Bone marrow (tissue), 2 donors: ENCODE measurements at places on chromosomes 6 and 20.

DNA sequence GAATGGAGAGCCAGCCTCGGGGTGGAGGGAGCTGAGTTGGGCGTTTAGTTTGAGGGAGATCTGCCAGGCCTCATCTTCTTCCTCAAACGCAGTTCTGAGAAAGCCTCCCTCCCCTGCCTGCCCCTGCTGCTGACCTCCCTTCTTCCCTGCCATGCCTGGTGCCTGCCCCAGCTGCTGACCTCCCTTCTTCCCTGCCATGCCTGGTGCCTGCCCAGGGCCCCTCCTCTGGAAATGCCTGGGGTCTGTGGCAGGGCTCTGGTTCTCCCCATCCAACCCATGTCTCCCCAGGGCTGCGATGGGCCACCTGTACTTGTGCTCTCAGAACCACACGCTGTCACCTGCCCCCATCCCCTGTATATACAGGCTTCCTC lies 114.6 kb downstream of the VEGFA start:
- DNase-seq, result no peak

GRCh38 chr6:104483225-104483834 lies 376.4 kb downstream of the HACE1 start:
- DNase-seq, result no peak

DNA sequence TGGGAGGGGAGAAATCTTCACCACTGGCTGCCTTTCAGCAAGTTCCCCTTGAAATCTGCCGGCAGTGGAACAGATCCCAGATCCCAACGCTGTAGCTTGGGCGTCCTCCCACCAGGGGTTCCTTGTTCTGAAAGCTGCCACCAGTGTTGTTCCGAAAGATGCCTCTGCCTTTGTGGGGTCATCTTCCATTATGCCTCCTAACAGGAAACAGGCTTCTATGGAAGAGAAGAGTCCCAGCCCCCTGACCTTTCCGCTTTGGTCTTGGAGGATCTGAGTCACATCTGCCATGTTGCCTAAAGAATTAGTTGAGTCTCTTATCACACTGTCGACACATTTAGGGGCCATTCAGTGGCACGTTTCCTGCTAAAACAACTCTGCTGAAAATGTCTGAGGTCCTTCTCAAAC lies 57.5 kb upstream of the NFATC2 start:
- no peak for DNase-seq

- DNase-seq, result no peak
These were observed 39.3 kb downstream of the ARID1B start for GRCh38 chr6:156816505-156816904.

DNA sequence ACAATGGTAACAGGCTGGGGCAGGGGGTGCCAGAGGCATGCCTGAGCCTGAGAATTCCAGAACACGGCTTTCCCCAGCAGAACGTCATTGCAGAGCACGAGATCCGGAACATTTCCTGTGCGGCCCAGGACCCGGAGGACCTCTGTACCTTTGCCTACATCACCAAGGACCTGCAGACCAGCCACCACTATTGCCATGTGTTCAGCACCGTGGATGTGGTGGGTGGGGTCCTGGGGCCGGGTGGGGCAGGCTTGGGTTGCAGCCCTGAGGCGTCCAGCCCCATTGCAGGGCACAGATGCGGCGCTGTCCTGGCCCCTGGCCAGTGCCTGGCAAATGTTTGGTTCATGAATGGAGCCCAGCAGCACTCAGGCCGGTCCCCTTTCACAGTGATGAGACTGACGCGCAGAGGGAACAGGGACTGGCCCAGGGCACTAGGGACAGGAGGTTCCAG lies 57.1 kb downstream of the TCP11 start:
- DNase-seq, result no peak

- no peak for DNase-seq
These were observed 198.5 kb upstream of the HEY2 start for GRCh38 chr6:125550892-125551291.

DNA sequence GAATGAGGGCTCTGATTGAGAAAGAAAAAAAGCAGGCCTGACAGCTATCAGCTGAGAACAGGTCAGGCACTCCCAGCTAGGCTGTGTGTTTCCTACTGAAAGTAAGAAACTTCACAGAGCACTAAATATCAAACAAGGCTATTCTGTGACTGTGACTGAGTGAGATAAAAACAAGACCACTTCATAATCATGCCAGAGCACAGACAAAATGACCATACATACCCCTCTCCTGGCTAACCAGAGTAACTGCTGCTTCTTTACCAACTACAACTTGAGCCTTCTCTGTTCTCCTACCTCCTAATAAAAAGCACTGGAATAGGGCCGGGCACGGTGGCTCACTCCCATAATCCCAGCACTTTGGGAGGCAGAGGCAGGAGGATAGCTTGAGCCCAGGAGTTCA lies 6.8 kb upstream of the BTN1A1 start:
- no peak for DNase-seq

DNA sequence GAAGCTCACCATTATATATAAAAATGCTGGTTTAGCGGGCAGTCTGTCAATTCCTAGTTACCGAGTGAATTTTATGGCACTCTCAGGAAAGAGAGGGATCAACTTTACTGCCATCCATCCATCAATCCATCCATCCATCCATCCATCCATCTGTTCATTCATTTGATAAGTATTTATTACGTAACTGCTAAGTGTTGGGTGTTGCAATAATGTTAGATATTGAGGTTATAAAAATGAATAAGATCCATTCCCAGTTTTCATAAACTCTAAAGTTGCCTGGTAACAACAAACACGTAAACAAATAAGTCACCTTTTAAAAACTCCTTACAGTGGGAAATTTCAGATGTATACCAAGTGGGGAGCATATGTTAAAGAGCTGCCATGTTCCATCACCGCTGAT lies 36.8 kb downstream of the SASH1 start:
- DNase-seq, result no peak

GRCh38 chr6:121223930-121224329 lies 110.3 kb downstream of the TBC1D32 start:
- DNase-seq, result no peak

GRCh38 chr6:97029552-97029951 lies 105.0 kb downstream of the KLHL32 start:
- no peak for DNase-seq

GRCh38 chr6:38495922-38496635 lies 143.7 kb downstream of the BTBD9 start:
- no peak for DNase-seq

DNA sequence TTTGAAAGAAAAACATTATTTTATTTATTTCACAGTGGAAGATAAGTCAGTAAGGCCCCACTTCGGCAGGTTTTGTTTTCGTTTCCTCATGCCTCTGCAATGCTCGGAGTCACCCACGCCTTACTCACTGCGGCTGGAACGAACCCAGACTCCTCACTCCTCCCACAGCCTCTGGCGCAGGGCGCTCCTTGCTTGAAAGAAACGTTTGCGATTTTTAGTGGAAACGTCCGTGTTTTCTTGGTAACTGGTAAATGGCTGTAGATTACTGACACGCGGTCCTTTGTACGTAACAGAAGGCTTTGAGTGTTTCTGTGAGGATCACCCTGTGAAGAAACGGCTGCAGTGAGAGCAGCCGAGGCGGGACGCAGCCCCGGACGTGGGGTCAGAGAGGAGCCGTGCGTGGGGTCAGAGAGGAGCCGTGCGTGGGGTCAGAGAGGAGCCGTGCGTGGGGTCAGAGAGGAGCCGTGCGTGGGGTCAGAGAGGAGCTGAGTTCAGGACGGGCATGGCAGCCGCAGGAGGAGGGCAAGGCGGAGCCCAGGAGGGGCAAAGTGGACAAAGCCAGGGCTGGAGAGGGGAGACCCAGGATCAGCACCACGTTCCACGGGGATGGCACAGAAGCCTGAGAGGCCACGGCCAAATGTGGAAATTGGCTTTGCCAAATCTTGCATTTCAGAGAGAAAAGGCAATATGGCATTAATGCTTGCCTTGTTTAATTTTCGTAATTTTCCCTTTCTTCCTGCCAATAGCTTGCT lies 198.6 kb upstream of the THBS2 start:
- DNase-seq, result no peak

- DNase-seq, result no peak
These were observed 29.9 kb upstream of the FAM210B start for GRCh38 chr20:56328861-56329260.

GRCh38 chr6:110619275-110619908 lies 143.0 kb upstream of the SLC22A16 start:
- no peak for DNase-seq

GRCh38 chr6:53593001-53593488 lies 48.1 kb upstream of the GCLC start:
- DNase-seq, result peak; percentile 52

GRCh38 chr6:67736816-67737215 lies 898.3 kb upstream of the ADGRB3 start:
- no peak for DNase-seq

DNA sequence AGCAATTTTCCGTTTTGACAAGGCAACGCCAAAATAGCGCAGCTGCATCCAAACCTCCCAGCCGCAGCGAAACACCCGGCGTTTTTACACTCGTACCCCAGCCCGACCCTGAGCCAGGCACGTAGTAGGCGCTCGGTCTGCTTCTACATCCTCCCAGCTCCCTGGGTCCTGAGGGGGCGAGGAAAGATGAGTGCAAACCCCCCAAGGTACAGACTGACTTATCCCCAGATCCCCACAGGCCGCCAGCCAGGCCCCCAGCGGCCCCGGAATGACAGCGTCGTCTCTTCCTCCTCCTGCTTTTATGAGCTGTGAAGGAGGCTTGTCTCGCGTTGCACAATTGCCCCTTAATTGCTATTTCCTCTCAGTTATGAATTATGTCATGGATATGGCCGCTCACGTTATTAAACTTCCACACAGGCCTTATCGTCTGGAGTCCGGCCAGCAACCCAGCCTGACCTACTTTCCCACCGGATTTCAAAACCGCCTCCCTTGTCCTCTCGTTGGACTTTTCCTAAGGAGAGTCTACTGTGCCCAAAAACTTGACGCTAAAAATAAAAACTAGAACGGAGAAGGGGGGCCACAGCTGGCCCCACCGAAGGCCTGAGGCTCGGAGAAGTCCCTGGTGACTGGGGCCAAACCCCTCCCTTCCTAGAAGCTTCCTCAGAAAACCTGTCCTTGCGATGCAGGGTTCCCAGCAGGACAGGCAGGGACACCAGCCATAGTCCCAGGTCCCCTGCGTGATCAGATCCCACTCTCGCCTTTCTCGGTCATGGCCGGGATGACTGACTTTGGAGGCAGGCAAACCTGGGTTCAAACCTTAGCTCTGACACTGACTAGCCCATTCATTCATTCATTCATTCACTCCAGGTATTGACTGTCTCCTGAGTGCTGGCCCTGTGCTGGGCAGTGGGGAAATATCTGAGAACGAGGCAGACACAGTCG lies 130.9 kb upstream of the PTPN1 start:
- no peak for DNase-seq

DNA sequence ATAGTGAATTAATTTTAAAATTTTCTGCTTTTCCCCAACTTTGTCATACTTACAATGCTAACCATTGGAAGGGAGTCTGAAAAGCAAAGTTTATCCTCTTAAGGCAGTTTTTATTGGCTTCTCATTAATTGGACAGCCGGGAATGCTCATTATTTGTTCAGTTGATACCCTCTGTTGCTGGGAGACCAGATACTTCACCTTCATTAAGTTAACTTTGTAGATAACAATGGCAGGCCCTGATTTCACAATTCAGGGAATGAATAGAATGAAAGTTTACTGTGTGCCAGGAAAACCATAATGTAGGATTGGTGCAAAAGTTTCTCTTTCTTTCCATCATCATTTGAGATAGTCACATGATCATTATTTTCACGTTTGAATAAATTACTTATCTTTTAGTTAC lies 49.0 kb downstream of the COL19A1 start:
- DNase-seq, result no peak

GRCh38 chr20:53814060-53814459 lies 220.4 kb upstream of the ZNF217 start:
- no peak for DNase-seq

DNA sequence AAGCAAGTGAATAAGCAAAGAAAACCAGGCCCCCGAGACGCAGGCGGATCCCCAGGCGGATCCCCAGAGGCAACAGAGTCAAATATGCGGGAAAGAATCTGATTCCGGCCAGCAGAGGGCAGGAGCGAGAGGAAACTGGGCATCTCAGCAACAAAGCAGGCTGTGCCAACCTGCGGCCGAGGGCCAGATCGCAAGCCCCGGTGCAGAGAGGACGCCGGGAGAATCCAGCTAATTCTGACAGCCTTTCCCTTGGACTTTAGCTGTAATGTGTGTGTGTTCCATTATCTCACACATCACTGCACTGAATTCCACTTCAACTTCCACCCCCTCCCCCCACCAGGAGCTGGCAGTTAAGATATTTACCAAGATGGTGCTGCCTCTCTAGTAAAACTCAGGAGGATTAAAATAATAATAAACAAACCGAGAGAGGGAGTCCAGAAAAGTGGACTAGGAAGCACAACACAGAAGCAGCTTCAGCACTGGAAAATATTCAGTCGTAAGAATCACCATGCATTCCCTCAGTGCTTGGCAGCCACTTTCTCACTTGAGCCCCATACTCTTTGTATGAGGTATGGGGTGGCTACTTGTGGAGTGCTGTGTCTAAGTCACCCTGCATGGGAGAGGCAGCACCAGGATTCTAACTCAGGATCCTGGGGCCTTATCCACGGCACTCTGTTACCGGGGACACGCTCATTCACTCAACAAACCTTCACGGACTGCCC lies 66.2 kb upstream of the SNX9 start:
- DNase-seq, result peak; percentile 47

- no peak for DNase-seq
These were observed 36.5 kb downstream of the MAFB start for GRCh38 chr20:40652441-40652987.

DNA sequence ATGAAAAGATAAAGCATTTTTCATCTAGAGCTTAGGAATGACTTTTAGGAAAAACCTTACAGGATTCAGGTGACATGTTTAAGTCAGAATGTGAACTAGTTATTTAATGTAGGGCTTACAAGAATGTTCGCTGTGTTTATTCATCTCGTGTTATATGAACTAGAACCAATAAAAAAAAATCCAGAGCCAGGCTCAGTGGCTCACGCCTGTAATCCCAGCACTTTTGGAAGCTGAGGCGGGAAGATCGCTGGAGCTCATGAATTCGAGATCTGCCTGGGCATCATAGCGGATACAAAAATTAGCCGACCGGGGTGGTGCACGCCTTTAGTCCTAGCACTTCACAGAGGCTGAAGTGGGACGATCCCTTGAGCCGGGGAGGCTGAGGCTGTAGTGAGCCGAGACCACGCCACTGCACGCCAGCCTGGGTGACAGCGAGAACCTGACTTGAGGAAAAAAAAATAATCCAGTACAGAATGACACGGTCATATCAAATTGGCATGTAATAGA lies 46.3 kb downstream of the OR2B2 start:
- DNase-seq, result no peak

DNA sequence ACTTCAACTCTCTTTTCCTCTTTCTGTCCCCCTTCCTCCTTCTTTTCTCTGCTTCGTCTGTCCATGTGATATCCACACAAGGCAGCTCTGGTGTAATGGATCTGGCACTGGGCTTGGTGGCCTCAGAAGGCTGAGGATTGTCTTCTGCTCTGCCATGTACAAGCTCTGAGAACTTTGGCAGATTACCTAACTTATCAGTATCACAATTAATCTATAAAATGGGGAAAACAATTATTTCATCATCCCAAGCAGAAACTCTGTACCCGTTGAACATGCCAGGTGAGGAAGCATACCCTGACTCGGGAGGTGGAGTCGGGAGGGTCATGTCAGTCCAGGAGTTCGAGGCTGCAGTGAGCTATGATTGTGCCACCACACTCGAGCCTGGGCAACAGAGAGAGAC lies 10.6 kb downstream of the RNF144B start:
- DNase-seq, result no peak

- no peak for DNase-seq
These were observed 98.7 kb downstream of the SHLD1 start for GRCh38 chr20:5848711-5849505.

GRCh38 chr20:15618110-15618509 lies 955.1 kb downstream of the KIF16B start:
- no peak for DNase-seq
